ENCODE measurements at places on chromosomes 6 and 20. TPM values are rescaled to one million over a fixed set of nuclear protein-coding genes. Genes with fewer than 3 reads are reported as not detected.

- H3K4me3 ChIP-seq, result peak overlapping the region; percentile 61
- DNase-seq, result no peak
- H3K4me1 ChIP-seq, result peaks cover 9% of the 10 kb centered on the region
- peak overlapping the region; percentile 91 for H3K27ac ChIP-seq
- H3K27me3 ChIP-seq, result no peaks in the 10 kb centered on the region
Observed at GRCh38 chr6:31805939-31806469, 762 bp downstream of the LSM2 start.

- H3K27me3 ChIP-seq, result no peaks in the 10 kb centered on the region
- no peak for DNase-seq
- H3K27ac ChIP-seq, result no peak overlapping the region
- no peaks in the 10 kb centered on the region for H3K36me3 ChIP-seq
- H3K4me1 ChIP-seq, result no peaks in the 10 kb centered on the region
- H3K4me3 ChIP-seq, result no peak overlapping the region
Observed at GRCh38 chr20:48578397-48579098, 249.3 kb downstream of the PREX1 start.

The SLC17A4 gene
- 27.7 TPM for total RNA-seq

The FNDC1 gene
- total RNA-seq, result 1.1 TPM

The FAM209B gene
- 0.37 TPM for total RNA-seq

All from colonic mucosa (tissue), 4 donors.